NCI-H460 (cell line): ENCODE measurements at places on chromosomes 13 and 19.

DNA sequence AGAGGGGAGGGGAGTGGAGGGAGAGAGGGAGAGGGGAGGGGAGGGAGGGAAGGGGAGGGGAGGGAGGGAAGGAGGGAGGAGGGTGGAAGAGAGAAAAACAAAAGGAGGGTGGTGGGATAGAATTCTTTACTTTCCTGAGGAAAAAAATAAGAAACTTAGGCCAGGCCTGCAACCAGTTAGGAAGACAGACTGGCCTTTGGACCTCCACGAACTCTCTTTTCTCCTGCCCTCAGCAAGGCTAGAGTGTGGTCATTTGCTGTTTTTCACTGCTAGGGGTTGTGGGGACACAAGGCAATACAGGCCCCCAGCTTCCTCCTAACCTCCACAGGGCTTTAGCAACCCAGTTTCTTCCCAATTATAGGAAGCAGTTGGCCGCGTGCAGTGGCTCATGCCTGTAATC, 4.2 kb downstream of the CCDC8 start:
- DNase-seq = no peak

DNA sequence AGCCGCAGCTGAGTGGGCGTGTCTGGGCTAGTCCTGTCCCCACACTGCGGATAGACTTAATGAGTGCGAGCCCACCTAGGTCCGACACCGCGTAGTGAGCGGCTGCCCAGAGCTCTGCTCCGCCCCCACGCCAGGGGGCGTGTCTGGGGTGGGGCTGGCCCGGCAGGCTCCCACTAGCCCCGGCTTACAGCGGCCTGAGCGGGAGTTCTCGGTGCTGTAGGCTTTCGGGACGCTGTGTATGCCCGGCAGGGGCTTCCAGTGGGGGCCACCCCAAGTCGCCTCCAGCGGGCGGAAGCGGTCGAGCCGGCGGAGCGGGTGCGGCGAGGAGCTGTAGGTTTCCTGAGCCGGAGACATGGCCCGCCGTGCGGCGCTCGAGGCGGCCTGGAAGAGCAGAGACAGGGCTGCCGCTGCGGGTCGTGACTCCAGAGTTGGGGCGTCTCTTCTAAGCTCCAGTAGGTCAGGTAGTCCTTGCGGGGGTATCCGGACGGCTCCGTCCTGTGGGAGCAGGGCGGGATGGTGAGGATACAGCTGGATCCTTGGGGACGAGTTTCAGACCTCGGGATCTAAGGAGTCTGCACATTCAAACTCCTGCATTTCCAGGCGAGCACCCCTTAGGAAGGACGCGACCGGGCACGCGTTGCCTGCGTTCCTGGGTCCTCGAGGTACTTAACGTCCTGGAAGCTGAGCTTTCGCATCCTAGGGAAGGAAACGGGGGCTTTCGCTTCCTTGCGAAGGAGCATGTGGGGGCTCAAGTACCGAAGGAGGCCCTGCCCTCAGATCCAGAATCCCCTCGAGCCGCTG, 1.2 kb downstream of the CGB7 start:
- no peak for DNase-seq

GRCh38 chr13:90760639-90761038, 586.8 kb upstream of the MIR17HG start:
- DNase-seq = no peak

- no peak for DNase-seq
These were observed 70.5 kb upstream of the CSNK1A1L start for GRCh38 chr13:37175996-37176395.

GRCh38 chr13:87003265-87003664, 667.9 kb upstream of the SLITRK5 start:
- DNase-seq = no peak

- no peak for DNase-seq
These were observed 943 bp downstream of the SLAIN1 start for GRCh38 chr13:77698201-77699058.

GRCh38 chr13:47472516-47472915, 528.6 kb downstream of the SUCLA2 start:
- no peak for DNase-seq
